ENCODE measurements at places on chromosomes 3 and 15.

GRCh38 chr3:30077746-30078145, 528.7 kb upstream of the TGFBR2 start:
- DNase-seq, result no peak

GRCh38 chr15:70236341-70237086, 138.8 kb upstream of the TLE3 start:
- DNase-seq, result no peak

- DNase-seq, result no peak
Measured at GRCh38 chr15:23758891-23759290, 71.8 kb upstream of the NDN start.

GRCh38 chr3:31235062-31235700, 297.5 kb upstream of the STT3B start:
- no peak for DNase-seq

All from hematopoietic multipotent progenitor cell treated with erythropoietin and hydrocortisone succinate and interleukin-3 and kit ligand, for 4 days (in vitro differentiated cells).